ENCODE measurements at places on chromosomes 4 and X.

GRCh38 chr4:16075975-16076757 lies 7.7 kb downstream of the PROM1 start:
- no peak for DNase-seq

GRCh38 chrX:139639253-139639652 lies 68.7 kb downstream of the MCF2 start:
- peak; percentile 48 for DNase-seq

GRCh38 chr4:136847881-136848621 lies 684.2 kb downstream of the PCDH18 start:
- no peak for DNase-seq

DNA sequence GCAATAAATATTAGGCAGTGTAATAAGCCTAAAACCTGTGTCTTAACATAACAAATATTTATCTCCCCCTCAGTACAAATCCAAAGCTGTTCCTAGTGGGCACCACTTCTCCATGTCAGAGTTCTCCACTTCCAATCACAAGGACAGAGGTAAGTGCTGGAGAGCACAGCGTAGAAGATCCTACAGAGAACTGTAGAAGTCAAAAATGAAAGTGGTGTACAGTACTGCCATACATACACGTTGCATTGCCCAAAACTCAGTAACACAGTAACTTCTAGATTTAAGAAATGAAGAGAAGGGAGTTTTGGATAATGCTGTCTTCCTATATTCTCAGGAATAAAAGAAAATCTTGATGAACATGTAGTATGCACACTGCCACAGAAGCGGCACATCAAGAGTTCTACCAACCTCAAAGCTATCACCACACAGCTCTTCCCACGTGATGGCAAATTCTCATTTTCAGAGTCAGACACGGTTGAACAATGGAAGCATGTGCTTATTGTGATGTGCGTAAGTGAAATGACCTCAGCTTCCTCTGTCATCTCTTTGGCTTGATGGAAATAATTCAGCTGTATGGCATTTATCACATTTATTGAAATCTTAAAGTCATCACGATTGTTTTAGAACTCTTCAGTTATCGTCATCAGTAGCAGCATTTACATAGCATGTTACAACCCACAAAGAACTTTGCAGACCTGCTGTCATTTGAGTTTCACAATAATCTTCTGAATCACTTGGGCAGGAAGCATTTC lies 27.1 kb upstream of the SPANXN4 start:
- DNase-seq = no peak

DNA sequence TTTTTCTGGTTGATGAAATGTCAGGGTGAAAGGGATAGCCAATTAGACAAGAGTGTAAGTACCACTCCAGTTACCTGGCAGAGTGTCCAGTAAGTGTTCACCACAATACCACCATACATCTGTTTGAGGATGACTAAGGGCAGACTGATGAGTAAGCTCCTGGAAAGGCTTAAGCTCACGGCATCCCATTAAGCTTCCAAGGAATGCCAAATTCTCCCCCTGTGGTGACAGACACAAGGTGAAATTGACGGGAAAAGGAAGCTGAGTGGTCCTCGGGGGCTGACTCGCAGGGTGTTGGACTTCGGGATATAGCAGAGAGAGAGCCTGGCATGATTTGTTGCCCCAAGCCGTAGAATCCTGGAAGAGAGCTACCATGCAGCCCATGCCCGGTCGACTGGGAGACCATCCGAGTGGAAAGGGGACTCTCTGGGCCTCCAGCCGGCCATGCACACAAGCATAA lies 7.6 kb upstream of the BST1 start:
- no peak for DNase-seq

DNA sequence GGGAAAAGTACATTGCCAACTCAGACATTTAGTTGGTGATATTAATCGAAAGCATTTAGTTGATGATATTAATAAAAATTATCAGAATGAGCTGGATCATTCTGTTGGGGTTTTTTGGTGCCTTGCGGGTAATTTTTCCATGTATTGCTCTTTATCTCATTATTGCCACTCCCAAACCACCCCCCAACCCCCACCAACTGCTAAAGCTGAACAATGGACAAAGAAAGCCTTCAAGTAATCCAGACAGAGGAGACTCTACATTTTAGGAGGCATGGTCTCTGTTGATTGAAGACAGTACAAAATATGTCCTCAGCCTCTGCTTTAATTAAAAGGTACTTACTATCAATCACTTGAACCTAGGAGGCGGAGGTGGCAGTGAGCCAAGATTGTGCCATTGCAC lies 22.5 kb downstream of the PDK3 start:
- DNase-seq = no peak

DNA sequence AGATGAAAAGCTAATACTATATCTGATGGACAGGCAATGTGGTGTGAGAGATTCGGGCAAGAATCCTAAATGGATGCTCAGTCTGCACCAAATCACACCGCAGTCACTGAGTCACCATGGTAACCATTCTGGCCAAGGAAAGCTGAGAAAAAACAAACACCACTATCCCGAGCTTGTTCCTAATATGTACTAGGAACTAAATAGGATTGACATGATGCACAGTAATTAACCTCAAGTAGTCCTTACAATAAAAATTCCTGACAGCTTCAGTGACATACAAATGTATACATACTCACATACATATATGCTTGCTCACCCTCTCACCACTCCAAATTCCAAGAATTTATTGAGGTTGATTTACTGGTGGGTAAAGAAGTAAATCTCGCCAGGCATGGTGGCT lies 1.1 kb upstream of the RAB40A start:
- no peak for DNase-seq

DNA sequence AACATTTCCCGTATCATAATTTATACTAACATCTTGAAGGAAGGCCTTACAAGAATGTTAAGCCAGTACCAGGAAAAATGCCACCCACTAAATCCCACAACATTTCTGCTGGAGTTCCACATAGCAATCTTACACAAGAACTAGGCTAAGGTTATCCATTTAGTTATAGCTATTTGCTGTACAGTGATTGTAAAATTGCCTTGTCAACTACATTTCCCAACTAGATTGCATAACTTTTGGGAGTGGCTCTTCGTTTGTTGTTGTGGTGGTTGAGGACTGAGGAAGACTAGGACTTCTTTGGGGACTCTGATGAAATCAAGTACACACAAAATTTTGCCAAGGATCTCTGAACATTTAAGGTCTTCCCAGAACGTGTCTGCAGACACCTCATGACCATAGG lies 8.0 kb downstream of the IBSP start:
- DNase-seq = no peak

- DNase-seq = no peak
Observed at GRCh38 chr4:118865091-118865708, 23.5 kb upstream of the SYNPO2 start.

DNA sequence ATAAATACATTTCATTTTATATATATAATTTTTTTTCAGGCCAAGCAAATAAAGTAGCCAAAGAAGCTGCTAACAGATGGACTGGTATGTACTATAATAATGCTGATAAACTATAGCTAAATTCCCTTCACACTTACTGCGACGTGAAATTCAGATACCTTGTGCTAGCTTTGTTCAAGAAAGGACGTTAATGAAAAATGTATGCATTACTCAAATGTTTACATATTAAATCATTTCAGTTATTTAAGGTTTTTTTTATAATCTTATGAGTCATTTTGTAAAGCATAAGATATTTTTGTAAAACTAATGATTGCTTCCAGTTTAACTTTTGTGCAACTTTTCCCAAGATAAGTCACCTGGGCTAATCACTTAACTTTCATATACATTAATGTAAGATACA lies 57.2 kb upstream of the TMEM131L start:
- DNase-seq = no peak

- DNase-seq = no peak
Observed at GRCh38 chrX:112774651-112775293, 65.9 kb downstream of the AMOT start.

GRCh38 chr4:144709793-144710525 lies 64.0 kb downstream of the HHIP start:
- DNase-seq = no peak

- no peak for DNase-seq
Observed at GRCh38 chr4:92988301-92988700, 684.5 kb downstream of the GRID2 start.

GRCh38 chr4:75477201-75477600 lies 37.0 kb downstream of the RCHY1 start:
- DNase-seq = no peak

DNA sequence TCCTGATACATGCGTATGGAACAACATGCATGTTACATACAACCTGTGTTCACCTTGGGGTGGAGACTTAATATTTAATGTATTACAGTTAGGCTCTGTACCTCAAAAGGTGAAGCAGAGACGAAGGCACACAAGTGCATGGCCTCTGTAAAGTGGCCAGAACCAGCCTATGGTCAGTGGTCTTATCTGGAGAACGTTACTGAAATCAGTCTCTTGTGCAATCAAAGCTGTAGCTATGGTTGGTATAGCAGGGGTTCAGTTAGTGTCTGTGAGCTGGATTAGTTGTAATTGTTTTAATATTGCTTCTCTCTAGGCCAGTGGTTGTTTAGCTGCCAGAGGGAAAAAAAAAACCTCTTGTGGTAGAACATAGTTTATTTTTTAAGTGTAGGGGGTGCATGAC lies 2.2 kb upstream of the TMEM33 start:
- no peak for DNase-seq

DNA sequence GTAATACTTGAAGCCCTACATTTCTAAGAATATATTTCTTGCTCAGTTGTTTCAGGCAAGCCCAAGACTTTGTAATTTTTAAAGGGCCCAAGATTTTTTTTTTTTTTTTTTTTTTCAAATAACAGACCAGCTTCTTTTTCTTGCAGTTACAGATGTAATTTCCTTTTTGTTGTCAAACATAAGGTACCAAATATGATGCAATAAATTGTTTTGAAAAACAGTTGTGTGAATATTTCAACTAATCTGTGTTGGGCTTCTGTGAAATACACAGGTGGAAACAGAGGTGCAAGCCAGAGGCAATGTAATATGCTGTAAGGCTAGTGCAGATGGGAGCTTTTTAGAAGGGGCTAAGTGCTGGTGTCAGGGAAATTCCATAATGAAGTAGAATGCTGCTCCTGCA lies 64.8 kb upstream of the RAB33B start:
- no peak for DNase-seq

DNA sequence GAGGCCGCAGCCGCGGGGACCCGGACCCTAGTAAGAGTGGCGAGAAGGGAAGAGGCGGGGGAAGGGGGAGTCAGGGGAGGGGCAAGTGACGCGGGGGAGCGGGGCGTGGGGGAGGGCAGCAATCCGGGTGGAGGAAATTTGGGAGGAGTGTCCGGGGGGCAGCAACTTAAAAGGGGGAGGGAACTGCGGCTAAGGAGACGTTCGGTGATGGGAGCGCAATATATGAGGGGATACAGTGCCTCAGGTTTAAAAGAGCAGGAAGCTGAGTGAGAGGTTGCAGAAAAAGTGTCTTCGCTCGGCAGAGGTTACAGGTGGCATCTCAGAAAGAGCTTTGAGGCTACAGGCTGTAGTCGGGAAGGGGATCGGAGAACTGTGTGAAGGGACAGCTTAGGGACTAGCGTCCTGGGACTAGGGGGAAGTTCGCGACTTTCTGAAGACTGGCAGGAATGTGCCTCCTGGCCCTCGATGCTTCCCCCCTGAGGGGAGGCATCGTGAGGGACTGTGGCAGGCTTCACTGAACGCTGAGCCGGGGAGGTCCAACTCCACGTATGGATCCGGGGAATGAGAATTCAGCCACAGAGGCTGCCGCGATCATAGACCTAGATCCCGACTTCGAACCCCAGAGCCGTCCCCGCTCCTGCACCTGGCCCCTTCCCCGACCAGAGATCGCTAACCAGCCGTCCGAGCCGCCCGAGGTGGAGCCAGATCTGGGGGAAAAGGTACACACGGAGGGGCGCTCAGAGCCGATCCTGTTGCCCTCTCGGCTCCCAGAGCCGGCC lies 519 bp downstream of the FOXO4 start:
- DNase-seq = peak; percentile 44

- no peak for DNase-seq
Observed at GRCh38 chr4:87026800-87027495, 92.1 kb downstream of the AFF1 start.

DNA sequence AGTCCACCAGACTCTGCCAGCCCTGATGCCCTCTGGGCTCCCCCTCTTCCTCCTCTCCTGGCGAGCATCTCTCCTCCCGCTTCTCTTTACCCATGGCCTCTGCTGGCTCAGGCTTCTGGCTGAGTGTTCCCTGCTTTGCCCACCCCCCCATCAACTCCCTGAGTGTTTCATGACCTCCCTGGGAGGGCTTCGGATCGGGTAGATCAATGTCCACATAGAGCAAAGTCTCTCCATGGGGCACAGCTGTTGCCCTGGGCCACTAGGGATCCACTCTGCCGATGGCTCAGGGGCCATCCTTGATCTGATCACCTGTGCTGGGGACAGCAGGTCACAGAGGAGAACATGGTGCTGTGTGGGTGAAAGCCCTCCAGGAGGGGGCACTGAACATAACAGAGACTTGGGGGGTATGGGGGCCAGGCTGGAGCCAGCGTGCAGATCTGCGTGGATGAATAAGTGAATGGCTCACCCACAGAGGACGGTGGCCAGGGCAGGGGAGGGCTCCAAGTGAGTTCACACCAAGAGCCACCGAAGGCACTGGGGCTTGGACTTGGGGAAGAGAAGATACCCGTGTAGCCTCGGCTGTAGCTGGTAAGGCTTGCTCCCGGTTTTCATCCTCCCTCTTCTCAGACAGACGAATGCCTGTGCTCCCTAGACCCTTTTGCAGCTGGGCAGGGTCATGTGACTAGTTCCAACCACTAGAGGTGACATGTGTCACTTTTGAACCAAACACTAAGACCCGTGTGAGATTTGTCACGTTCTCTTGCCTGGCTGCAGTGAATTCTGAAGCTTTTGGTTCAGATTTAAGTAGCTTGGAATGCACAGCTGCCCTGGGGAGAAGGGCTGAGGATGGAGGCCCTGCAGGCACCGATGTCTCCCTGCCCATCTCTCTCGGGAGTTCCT lies 23.2 kb upstream of the AFAP1 start:
- DNase-seq = no peak

- no peak for DNase-seq
Observed at GRCh38 chr4:169337510-169337909, 66.8 kb upstream of the SH3RF1 start.

- DNase-seq = no peak
Observed at GRCh38 chr4:106039796-106040195, 144.5 kb downstream of the NPNT start.
